ENCODE measurements at places on chromosomes 5 and 9.

GRCh38 chr9:74887041-74887980 lies at the start of gene TRPM6:
Gene TRPM6, minus strand, starts transcription at chr9:74887921. Its CDS starts 65 bp downstream, at chr9:74887856.
- peak; percentile 92 for DNase-seq

DNA sequence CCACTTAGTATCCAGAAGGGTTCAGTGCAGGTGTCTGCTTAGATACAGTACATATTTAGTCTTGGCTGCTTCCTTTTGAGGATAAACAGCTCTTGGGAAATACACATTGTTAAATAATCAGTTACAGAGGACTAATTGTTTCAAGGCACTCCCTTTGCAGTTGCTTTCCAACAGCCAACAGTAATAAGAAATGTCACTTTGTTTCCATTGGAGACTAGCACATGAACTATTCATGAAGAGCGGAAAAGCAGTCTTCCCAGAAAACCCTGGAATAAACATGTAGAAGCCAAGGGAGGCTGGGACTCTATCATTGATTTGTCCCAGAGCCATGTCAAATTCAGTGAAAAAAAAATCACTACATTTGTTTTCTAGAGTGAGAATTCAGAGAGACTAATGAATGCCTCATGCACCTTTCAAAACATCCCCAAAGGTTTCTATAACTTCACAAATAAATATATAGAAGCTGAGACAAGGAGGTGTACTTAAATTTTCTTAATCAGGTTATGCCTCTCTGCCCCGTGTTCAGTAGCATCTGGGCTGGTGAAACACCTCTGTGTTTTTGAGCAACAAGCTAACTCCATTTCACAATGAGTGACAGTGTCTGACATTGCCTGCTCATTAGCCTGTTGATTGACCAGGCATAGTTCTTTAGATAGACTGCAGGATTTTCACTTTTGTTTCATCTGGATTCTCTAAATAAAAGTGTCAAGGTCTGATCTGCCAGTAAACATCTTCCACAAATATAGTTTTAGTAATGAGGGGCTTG lies 271.5 kb downstream of the ARRDC3 start:
- no peak for DNase-seq

GRCh38 chr5:44774279-44774880 lies 34.4 kb upstream of the MRPS30 start:
- peak; percentile 60 for DNase-seq

DNA sequence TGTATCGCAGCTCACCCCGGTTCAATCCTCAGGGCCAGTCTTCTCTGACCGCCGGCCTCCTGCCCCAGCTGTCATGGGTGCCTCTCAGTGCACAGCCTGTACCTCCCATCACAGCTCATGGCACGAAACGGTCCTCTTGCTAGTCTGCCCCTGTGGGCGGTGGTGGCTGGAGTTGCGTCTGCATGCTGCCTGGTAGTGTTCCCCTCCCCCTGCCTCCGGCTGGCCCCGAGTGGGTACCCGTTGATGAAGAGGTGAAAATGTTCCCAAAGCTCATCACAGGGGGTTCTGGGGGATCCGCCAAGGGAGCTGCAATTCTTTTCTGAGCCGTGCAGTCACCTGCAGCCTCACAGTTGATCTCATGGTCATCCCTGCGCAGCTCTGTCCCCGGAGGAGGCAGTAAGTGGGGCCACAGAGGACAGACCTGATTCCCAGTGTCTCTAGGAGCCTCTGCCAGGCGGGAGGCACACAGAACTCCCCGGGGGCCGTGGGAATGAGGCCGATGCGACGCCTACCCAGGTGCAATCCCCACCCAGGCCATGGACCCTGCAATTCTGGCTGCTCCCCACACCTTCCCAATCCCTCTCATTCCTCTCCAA lies 34.7 kb upstream of the FIBCD1 start:
- DNase-seq: no peak

DNA sequence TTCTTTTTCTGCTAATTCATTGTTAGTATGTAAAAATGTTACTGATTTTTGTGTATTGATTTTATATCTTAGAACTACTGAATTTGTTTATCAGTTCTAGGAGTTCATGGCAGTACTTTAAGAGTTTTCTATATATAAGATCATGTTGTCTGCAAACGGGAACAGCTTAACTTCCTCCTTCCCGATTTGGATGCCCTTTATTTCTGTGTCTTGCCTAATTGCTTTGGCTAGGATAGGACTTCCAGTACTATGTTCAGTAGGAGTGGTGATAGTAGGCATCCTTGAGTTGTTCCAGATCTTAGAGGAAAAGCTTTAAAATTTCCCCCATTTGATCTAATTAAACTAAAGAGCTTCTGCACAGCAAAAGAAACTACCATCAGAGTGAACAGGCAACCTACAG lies 20.1 kb downstream of the RCL1 start:
- no peak for DNase-seq

GRCh38 chr9:35432076-35432475 lies 57.8 kb upstream of the RUSC2 start:
- DNase-seq: no peak

GRCh38 chr5:32754284-32754683 lies 43.2 kb downstream of the NPR3 start:
- DNase-seq: no peak

DNA sequence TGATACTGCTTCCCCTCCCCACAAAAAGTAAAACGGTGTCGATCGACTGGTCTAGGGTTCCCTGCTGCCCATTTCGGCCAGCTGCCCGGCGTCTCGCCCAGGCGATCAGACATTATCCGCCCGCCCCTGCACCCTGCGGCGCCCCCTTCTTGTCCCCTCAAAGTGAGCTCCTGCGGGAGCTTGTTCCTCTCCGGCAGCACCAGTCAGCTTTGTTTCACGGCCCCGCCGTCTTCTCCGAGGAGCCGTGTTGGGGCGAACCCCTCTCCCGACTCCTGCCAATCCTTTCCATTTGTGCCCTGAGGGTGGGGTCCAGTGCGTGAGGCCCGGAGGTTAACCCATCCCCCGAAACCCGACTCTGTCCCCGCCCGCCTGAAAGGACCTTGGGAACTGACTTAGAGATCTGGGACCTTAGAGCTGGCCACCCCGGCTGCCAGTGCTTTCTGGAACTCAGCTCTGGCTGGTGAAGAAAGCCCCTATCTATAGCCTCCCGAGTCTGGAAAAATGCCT lies 518 bp downstream of the UBE2B start:
- peak; percentile 75 for DNase-seq

All from NCI-H69 (cell line).